Activated CD4-positive, alpha-beta T cell treated with anti-CD3 and anti-CD28 coated beads for 1 hour (primary cell): ENCODE measurements at places on chromosomes 7 and 10.

- DNase-seq = no peak
Measured at GRCh38 chr10:101617824-101618568, 29.9 kb downstream of the DPCD start.

GRCh38 chr10:104029521-104029860, 56.2 kb downstream of the COL17A1 start:
- no peak for DNase-seq

DNA sequence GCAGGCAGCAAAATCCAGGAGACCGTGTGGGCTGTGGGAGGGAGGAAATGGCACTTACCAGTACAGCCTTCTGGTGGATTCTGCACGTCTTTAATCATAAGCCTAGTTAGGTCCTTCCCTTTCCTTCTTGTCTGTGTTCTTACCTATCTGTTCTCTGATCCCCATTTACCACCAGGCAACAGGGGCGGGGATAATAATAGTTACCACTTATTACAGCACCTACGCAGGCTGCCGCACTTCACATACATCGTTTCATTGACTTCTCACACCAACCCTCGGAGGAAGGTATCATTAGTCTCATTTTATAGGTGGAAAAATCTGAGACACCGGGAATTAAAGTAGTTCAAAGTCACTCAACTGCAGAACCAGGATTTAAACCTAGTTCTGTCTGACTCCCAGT, 4.5 kb upstream of the EPHA1 start:
- no peak for DNase-seq

- DNase-seq = no peak
Measured at GRCh38 chr7:75578081-75578480, 86.0 kb downstream of the SPDYE5 start.

- DNase-seq = no peak
Measured at GRCh38 chr7:127530148-127530547, 55.2 kb downstream of the GCC1 start.

GRCh38 chr7:97012365-97013133, 7.2 kb downstream of the DLX6 start:
- no peak for DNase-seq

GRCh38 chr7:84914598-84914997, 272.3 kb downstream of the SEMA3D start:
- DNase-seq = no peak

GRCh38 chr7:83655951-83656556, 7.1 kb upstream of the SEMA3E start:
- no peak for DNase-seq

DNA sequence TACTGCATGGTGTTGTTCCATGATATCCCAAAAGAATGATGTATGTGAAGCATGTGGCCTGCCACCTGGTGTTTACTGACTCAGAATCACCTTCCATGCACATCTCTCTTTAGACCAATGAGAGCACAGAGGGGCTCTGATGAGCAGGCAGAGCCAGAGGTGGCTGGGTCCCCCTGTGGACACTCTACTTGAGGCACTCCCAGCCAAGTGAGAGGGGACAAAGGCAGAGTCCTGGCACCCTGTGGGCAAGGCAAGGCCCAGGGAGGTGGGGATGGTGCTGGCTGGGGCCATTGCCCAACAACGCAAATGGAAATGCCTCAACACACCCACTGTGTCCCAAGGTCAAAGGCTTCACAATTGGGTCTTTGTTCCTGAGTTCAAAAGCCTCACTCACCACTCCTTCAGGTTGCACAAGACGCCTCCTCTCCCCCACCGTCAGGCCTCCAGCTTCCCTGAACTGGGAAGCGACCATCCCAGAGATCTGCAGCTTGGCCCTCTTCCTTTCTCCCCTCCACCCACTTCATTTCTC, 164.6 kb downstream of the NEURL1 start:
- no peak for DNase-seq

GRCh38 chr10:58372607-58373441, 12.4 kb upstream of the TFAM start:
- DNase-seq = no peak

DNA sequence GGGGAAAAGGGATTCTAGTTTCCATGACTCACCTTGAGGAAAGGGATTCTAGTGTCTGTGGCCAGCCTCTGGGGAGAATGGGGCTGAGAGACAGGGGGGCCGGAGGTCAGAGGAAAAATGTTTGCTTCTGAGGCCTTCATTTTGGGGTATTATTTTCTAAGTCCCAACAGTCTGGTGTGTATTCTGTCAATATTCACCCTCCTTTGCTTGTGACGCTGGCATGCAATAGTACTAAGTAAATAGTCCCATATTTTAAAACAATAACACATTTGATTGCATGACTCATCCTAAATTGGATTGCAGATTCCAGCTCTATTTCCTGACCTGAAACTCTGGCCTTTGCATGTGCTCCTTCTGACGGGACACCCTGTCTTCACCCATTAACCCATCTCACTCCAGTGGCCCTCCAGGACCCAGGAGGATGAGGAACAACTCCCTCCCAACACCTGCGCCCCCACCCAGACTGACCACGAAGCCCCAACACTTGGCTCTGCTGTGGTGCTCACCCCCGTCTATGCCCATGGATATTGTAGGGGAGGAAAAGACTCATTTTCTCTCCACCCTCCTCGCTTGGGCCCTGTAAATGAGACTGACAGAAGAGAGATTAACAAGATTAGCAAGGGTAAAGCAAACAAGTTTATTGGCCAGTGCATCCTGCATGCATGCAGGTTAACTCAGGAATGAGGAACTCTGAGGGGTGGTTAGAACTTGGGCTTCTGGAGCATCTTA, 495.6 kb upstream of the KLF6 start:
- DNase-seq = no peak

DNA sequence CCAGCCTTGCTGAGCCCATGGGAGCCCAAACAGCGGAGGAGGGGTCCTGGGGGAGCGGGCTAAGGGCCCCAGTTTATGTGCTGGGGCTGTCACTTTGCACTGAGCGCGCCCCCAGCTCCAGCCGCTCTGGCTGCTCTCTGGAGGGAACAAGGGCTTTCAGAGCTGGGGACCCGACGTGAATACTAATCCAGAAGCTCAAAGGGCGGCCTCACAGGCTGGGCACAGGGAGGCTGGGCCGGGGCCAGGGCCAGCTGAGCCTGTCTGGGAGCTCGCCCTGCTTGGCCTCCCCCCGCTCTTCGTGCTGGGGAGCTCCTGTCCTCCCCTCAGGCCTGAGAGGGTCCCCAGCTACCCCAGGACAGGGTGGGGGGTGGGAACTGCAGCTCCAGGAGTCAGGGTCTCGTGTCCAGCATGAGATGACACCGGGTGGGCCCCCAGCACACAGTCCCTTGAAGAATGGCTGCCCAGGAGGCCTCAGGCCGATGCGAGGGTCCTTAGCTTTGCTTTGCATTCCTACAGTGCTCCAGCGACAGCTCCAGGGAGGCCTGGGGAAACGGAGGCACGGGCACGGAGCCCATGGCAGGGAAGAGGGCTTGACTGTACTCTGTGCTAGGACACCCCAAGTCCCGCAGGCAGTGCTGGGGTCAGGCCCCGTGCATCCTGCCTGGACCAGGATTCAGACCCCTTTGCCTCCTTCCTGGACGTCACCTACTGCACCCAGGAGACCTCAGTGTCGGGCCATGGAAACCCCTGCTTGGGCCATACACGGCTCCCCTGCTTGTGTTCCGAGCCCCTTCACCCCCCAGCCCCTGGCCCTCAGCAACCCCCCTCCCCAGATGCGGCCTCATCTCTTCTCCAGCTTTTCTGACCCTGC, 5.8 kb upstream of the AMZ1 start:
- DNase-seq = no peak

- DNase-seq = no peak
Measured at GRCh38 chr7:33038639-33039038, 23.9 kb downstream of the NT5C3A start.

DNA sequence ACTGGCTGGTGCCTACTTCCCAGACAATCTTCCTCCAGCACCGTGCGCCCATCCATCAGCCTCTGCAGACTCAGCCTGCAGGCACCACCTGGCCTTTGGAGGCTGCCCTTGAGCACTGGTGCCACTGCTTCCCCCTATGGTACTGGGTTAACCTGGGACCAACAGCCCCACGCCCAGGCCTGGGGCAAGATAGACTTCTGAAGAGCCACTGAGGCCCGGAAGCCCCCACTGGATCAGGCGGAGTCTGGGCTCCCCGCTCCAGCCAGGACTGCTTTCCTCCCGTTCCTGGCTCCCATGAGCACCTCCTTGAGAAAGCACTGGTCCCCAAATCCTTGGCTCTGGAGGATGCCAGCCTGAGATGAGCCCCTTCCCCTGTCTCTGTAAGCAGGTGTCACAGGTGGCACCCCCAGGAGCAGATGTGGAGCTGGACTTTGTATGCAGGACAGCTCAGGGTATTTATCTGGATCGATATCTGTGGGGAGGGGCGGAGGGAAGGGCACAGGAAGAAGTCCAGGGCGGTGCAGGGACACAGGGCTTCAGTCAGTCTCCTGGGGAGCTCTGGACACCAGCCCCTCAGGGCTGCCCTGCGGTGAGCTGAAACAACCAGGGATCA, 206.5 kb upstream of the PPP2R2D start:
- no peak for DNase-seq

- no peak for DNase-seq
Measured at GRCh38 chr10:1648648-1649047, 88.7 kb downstream of the ADARB2 start.

GRCh38 chr10:130491693-130492050, 355.5 kb downstream of the GLRX3 start:
- no peak for DNase-seq

- DNase-seq = no peak
Measured at GRCh38 chr7:140165422-140165821, 11.4 kb downstream of the KDM7A start.

DNA sequence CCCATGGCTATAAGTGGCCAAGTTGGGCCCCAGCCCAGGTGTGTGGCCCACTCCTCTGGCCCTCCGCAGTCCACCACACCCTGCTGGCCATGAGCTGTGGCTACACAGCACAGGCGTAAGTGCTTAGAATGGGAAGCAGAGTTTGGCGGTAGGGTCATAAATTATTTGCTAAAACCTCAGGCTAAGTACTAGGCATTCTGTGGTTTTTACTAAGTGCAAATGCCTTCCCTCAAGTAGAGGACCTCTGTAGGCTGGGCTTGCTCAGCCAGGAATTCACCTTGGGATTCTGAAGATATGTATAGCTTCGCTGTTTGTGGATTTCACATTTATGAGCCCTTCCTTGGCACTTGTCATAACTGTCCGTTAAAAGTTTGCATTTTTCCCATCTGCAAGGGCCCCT, 44.8 kb upstream of the LOXL4 start:
- no peak for DNase-seq

DNA sequence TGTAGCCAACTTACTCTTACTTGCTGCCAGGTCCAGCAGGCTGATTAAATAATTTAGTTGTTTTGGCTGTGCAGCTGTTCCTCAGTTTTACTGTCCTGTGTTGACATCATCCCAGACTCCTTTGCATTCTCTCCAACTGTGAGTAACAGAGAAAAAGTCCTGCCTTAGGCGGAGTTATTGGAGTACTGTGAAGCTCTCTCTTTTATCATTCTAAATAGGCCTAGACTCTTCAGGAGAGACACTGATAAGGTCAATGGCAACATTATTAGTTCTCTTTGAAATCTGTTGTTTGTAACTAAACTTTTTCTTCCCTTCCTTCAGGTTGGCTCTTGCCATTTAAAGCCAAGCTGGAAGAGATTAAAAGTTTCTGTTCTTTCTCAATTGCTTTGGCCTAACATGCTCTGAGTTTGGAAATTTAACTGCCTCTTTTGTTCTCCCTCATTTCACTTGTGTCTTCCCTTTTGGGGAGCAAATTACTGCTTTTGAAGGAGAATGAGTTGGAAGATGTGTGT, 215.7 kb upstream of the CSTF2T start:
- DNase-seq = no peak
